ENCODE measurements at places on chromosomes 16 and 17.

- DNase-seq = no peak
These were observed 5.0 kb upstream of the CCL8 start for GRCh38 chr17:34314279-34314678.

GRCh38 chr16:31006086-31006385 is 4.4 kb downstream of the STX1B start:
- DNase-seq = no peak

GRCh38 chr17:42321555-42321954 is 33.3 kb downstream of the STAT5A start:
- DNase-seq = no peak

- DNase-seq = no peak
These were observed 28.3 kb downstream of the CCDC40 start for GRCh38 chr17:80064696-80065095.

GRCh38 chr17:42623732-42624596 is 14.5 kb downstream of the TUBG1 start:
- DNase-seq = no peak

DNA sequence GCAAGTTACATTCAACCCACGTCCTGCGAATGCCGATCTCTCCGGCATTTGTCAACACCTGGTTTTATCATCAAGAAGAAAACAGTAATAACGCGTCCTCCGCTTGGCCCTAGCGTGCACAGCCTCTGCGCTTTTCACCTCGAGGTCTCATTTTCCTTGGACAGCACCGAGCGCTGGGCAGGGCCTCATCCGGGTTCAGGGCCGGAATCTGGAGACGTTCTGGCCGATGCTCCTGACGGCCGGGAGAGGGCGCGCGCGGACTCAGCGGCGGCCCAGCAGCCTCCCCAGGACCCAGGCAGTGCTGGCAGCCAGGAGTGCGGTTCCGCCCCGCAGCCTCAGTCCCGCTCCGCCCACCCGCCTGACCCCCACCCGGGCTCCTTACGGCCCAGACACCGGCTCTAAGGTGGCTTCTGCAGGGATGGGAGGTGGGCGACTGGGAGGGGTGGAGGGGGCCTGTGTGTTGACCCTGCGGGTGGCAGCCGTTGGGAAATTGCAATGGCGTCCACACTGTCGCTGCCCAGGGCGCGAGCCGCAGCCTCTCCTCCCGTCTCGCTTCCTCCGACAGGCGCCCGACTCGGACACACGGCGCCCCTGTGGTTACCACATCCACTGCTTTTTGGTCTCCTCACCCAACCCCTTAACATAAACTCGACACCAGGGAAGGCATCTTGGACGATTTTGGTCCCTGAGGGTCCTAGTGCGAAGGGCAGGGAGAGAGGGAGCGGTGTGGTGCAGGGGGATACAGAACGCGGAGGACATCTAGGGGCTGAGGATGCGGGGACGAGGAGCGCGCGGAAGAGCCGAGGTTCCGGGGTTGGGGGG is 7.4 kb upstream of the FLYWCH1 start:
- peak; percentile 84 for DNase-seq

GRCh38 chr17:38704606-38705522 is at the start of gene MLLT6:
TSS of gene MLLT6 (plus strand) at chr17:38705273. CDS start at chr17:38705633, 360 bp downstream.
- DNase-seq = peak; percentile 85

GRCh38 chr17:60260540-60260939 is 110.8 kb downstream of the CA4 start:
- DNase-seq = no peak

DNA sequence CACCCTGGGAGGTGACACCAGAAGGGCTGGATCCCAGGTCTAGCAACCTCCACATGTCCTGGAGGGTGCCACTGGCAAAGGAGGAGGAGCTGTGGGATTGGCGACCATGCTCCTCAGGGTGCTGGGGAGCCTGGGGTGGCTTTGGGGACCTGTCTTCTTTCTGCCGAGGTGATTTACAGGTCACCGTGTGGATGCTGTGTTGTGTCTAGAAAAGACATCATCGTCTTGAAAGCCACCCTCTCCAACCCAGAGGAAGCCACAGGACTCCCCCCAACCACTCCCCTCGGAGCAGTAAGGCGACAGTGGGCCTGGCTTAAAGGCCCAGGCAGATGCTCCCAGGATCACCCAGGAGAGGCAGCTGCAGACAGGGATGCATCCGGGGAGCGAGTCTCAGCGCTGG is 29.7 kb upstream of the FASN start:
- no peak for DNase-seq

- DNase-seq = no peak
These were observed 68.7 kb upstream of the IRX3 start for GRCh38 chr16:54355251-54355650.

GRCh38 chr17:7064261-7064660 is 15.8 kb downstream of the CLEC10A start:
- peak; percentile 56 for DNase-seq

DNA sequence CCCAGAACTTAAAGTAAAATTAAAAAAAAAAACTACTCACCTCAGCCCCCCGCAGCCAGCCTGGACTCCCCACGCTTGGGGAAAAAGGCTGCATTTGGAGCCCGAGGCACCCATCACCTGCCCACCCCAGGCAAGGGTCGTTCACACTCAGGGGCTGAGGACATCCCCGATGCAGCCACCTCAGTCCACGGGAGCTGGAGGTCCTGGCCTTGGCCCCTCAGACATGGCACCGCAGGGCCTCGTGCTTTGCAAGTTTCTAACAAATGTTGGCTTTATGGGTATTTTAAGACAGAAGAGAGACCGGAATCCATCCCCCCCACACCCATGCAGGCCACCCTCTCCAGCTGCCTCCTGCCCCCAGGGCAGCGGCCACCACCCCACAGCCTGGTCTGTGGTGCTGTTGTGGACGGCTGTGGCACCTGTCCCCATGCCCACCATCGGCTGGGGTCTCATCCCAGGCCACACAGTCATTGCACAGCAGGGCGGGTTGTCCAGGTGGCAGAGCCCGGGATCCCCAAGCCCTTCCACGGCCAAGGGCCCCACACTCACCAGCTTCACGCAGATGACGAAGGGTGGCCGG is 116.4 kb upstream of the ZNF750 start:
- DNase-seq = no peak

DNA sequence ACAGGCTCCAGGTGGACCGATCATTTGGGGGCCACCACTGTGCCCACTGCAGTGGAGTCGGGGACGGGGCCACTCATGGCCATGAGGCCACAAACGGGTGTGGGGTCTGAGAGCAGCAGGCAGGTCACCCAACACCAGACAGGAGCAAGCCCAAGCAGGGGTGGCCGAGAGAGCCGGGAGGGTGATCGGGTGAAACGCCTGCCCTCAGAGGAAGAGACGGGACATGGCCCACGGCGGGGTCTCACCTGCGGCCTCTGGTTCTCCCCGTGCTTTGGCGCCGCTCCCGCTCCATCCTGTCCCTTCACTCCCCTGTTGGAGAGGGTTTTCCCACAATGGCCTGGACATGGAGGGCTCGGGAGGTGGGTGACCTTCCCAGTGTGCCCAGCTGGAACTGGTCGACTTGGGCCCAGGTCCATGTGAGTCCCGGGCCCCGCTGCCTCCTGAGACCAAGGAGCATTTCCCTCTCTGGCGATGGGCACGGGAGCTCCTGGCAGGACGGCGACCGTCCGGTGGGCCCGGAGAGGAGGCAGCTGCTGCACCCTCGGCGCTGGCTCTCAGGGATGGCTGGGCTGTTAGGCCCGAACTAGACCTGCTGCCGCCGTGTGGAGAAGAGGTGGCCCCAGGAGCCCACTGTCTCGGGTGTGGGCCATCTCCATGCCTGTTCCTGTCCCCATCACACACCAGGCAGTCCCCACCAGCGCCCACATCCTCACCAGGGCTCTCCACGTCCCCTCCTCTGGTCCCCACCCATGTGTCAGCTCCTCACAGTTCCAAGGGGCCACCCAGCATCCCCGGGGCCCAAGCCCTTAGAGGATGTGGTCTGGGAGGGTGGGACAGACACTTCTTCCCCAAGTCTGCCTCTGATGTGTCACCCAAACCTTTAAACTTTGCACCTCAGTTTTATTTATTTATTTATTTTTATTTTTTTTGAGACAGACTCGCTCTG is 13.4 kb upstream of the BAHCC1 start:
- DNase-seq = no peak

- no peak for DNase-seq
These were observed 444.9 kb downstream of the SOX9 start for GRCh38 chr17:72565758-72566157.

DNA sequence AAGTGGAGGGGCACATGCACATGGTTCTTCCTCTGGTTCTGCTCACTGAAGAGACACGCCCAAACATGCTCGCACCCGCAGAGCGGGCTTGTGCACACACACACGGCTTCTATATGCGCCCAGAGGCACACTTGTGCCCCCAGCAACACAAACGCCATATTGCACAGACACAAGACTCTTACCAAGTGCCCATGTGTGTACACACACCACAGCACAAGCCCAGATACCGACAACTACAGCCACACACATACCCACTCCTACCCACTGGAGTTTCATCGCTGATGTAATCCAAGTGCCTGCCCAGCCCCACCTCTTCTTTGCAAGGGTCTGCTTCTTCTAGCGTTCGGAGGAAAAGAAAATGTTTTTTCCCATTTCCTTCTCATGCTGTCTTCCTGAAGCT is 6.5 kb upstream of the PRR29 start:
- no peak for DNase-seq

DNA sequence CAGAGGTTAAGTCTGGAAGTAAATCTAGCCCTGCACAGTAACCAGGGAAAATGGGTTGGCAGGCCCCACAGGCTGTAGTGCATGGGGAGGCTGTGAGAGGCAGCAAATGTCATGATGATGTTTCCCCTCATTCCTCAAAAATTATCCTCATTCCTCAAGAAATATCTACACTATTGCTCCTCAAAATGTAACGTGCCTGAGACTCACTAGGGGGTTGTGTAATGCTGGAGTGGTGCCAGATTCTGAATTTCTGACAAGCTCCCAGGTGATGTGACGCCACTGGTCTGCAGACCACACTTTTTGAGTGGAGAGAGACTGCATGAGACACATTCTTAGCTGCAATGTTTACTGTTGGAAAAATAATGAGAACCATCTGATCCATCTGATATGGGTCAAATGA is 1.2 kb upstream of the MPP3 start:
- no peak for DNase-seq

GRCh38 chr16:87380403-87380802 is 3.2 kb downstream of the FBXO31 start:
- no peak for DNase-seq

- peak; percentile 40 for DNase-seq
These were observed 176.2 kb upstream of the FAM20A start for GRCh38 chr17:68777243-68777855.

GRCh38 chr17:81419319-81419885 is 24.1 kb downstream of the BAHCC1 start:
- peak; percentile 95 for DNase-seq

GRCh38 chr16:55746081-55746480 is 86.8 kb downstream of the CES1 start:
- no peak for DNase-seq

- no peak for DNase-seq
These were observed 128.8 kb upstream of the ASIC2 start for GRCh38 chr17:33421933-33422332.

GRCh38 chr16:19499006-19499405 is 22.9 kb downstream of the GDE1 start:
- DNase-seq = no peak

GRCh38 chr16:88413231-88413630 is 30.5 kb downstream of the ZNF469 start:
- DNase-seq = no peak

DNA sequence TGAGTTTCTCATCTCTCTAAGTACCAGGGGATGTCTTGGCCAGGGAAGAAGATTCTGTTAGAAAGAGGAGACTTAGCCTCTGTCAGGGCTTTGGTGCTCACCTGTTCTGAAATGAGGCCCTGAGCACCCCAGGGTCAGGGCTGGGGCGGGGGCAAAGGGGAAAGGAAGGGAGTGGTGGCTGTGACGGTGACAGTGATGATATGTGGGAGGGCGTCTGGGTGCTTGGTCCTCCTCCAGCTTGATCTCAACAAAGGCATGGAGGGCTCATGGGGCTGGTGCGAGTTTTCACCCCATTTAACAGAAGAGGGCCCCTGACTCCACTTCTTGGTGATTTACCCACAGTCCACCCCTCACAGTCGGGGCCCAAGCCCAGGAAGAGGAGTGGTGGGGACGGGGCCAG is 15.1 kb downstream of the SOX8 start:
- DNase-seq = no peak

DNA sequence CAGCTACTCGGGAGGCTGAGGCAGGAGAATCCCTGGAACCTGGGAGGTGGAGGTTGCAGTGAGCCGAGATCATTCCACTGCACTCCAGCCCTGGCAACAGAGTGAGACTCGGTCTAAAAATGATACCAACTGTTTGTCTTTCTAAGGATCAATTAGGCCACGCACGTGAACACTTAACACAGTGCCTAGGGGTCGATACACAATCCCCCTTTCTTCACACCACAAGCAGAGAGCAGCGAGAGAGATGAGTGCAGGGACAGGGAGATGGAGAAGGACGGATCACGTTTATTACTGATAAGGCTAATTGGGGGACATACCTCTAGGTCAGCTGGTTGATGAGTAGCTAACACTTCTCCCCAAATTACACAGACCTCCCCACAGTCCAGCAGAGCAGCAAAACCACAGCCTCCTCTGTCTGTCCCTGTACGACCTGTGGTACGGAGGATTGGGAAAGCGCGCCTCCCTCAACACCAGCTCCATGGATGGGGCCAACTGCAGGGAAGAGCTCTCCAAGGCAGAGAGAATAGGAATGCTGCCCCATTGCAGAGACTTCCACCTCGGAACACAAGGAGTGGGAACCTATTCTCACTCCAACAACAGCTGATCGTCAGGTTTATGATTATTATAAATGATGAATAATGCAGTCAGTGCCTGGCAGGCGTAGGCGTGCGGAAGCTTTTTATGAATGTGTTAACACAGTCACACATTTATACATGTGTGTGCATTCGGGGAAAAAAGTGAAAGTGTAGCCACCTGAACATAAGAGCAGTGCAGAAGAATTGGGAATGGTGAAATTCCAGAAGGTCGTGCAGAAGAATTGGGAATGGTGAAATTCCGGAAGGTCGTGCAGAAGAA is 155.1 kb downstream of the C16orf95 start:
- DNase-seq = no peak

GRCh38 chr17:8482546-8482945 is 46.9 kb downstream of the NDEL1 start:
- no peak for DNase-seq

- DNase-seq = no peak
These were observed 306.2 kb downstream of the CEP112 start for GRCh38 chr17:65885541-65886312.

DNA sequence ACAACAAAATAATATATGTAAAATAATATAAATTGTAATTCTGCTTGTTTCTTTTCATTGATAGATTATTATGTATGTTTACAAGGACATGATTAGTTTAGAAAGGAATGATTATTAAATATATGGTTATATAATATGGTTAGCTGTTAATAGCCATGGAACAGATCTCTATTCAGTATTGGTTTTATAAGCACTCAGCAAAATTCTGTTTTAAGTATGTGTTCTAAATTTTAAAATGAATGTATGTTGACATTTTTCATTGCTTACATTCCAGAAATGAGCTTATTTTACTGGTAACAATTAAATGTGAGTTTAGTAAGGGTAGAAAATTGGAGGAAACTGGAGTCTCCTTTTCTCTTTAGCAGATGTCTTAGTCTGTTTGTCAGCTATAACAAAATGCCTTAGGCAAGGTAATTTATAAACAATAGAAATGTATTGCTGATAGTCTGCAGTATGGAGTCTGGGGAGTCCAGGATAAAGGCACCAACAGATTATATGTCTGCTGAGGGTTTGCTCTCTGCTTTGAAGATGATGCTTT is 45.4 kb downstream of the NFAT5 start:
- no peak for DNase-seq

Data from BE2C (cell line).